ENCODE measurements at places on chromosomes 12 and 14. TPM values are rescaled to one million over a fixed set of nuclear protein-coding genes. Genes with fewer than 3 reads are reported as not detected.

HOXC5 gene
- total RNA-seq: not detected

CLEC2D gene
- total RNA-seq: 0.64 TPM

CLEC4A gene
- not detected for total RNA-seq

LPAR5 gene
- total RNA-seq: under 0.01 TPM

SPX gene
- not detected for total RNA-seq

ADAMTS20 gene
- total RNA-seq: not detected

CLEC9A gene
- not detected for total RNA-seq

MANSC1 gene
- 9.1 TPM for total RNA-seq

GRIP1 gene
- under 0.01 TPM for total RNA-seq

PLD4 gene
- total RNA-seq: not detected

A2M gene
- 24.3 TPM for total RNA-seq

DCP1B gene
- 4.3 TPM for total RNA-seq

PLEK2 gene
- 0.51 TPM for total RNA-seq

LGR5 gene
- not detected for total RNA-seq

C12orf50 gene
- total RNA-seq: not detected

FGF6 gene
- total RNA-seq: not detected

FGF23 gene
- total RNA-seq: under 0.01 TPM

FZD10 gene
- 6.4 TPM for total RNA-seq

NT5DC3 gene
- 3.5 TPM for total RNA-seq

NOPCHAP1 gene
- 4.3 TPM for total RNA-seq

ZDHHC22 gene
- not detected for total RNA-seq

MANSC4 gene
- total RNA-seq: not detected

B4GALNT1 gene
- 0.13 TPM for total RNA-seq

CFAP251 gene
- 4.2 TPM for total RNA-seq

NGB gene
- not detected for total RNA-seq

KRT78 gene
- total RNA-seq: not detected

KLHL33 gene
- under 0.01 TPM for total RNA-seq

PRB2 gene
- not detected for total RNA-seq

COX8C gene
- not detected for total RNA-seq

TAS2R7 gene
- total RNA-seq: not detected

MUCL1 gene
- not detected for total RNA-seq

DPPA3 gene
- not detected for total RNA-seq

POLR3B gene
- 6.4 TPM for total RNA-seq

C14orf93 gene
- total RNA-seq: 4.4 TPM
